ENCODE measurements at places on chromosomes 7 and 10.

GRCh38 chr7:39560997-39561396 lies 5.2 kb upstream of the YAE1 start:
- DNase-seq: no peak

- no peak for DNase-seq
These were observed 32.7 kb downstream of the LDB3 start for GRCh38 chr10:86700851-86701617.

- no peak for DNase-seq
These were observed 119.2 kb downstream of the LRRC4 start for GRCh38 chr7:127911968-127912511.

DNA sequence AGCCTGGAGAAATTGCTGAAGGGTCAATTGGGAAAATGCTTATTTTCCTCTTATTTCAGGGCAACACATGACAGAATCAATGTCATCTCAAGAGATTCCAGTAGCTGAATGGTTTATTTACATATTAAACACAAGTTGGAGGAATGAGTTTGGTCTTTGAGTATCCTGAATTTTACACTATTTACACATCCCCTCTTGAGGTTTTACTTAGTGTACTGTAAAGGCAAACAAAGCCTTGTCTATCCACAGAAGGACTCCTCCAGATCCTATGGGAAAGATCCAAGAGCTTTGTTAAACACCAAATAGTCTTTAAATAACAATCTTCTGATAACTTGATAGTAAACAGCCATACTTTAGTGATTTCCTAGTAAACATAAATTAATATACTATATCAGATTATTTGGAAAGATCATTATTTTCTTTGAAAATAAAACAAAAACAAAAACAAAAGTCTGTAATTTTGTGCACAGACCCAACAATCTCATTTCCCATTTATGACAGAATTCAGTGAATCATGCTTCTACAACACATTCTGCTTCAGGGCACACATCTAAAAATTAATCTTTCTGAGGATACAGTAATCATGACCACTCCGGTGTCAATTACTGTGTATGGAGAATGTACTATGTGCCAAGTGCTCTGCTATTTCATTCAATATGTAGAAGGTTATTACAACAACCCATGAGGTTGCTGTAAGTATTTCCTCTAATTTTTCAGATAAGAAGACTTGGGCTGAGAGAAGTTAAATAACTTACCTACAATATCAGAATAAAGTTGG lies 575.0 kb upstream of the LRRTM3 start:
- no peak for DNase-seq

DNA sequence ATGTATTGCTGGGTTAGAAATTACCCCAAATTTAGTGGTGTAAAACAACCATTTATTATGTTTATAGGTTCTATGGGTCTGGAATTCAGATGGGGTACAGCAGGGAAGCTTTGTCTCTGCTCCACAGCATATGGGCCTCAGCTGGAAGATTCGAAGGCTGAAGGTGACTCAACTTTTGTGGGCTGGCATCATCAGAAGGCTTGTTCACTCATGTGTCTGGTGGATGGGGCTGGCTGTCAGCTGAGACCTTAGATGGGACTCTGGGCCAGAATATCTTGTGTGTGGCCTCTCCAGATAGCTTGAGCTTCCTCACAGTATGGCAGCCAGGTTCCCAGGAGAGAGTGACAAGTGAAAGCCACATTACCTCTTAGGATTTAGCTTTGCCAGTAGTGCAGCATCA lies 45.9 kb downstream of the ZNF503 start:
- DNase-seq: no peak

DNA sequence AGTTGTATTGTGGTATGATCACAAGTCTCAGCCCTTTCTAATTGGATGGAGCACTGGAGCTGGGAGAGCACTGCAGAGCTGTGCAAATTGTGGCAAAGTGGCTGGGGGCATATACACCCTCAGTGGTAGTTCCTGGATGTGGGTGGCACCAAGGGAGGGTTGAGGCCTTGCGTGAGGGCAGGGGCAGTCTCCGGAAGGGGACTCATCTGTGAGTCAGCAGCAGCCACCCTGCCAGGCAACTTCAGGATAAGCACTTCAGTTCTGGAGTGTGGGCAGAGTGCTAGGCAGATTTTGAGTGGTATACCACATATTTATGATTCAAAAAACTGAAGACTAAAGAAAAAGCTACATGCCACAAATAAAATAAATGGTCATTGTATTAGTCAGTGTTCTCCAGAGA lies 210.5 kb downstream of the ETV1 start:
- no peak for DNase-seq

DNA sequence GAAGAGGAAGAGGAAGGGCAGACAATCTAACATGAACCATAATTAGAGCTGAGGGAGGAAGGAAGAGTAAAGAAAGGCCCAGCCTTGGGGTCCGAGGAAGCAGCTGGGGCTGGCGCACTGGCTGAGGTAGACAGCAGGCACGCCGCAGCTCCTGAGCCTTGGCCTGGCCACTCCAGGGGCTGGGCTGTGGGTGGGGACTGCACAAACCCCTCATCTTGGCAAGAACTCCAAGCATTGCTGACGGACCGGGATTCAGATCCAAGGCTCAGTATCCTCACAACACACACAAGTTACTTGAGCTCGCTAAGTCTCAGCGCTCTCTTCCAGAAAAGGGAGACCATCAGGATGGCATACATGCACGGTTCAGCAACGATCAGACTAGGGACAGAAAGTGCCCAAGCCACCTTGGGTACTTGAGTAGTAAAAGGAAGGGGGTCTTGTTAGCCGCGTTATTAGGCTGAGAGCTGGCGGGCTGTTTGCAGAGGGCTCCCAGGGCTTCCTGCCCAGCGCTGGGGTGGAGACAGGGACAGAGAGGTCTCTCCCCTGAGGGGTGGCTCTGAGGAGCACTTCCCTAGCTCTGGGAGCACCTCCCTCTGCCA lies 4.5 kb downstream of the TNS3 start:
- DNase-seq: no peak

- DNase-seq: no peak
These were observed 143.1 kb downstream of the BMPER start for GRCh38 chr7:34048445-34048844.

GRCh38 chr10:97406064-97406463 lies 4.9 kb upstream of the RRP12 start:
- DNase-seq: no peak

DNA sequence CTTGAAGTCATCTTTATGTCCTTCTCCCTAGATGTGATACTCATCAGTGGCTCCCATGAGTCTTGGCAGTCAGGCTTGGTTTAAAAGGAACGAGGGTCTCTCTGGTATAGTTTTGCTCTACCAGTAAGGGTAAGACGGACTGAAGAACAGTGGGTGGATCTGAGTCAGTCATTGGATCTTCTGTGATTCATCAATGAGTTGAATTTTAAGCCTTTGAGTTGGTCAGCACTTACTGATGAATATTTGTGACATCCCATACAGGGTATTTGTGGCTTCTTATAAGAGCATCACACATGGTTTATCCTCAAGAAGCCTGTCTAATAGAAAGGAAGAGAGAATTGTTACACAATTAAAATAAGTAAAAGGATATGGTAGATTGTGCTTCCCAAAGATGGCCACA lies 87.3 kb upstream of the NAMPT start:
- no peak for DNase-seq

- DNase-seq: no peak
These were observed 117.9 kb upstream of the KLF6 start for GRCh38 chr10:3902809-3903410.

- DNase-seq: no peak
These were observed 133.4 kb downstream of the EVX1 start for GRCh38 chr7:27375958-27376357.

DNA sequence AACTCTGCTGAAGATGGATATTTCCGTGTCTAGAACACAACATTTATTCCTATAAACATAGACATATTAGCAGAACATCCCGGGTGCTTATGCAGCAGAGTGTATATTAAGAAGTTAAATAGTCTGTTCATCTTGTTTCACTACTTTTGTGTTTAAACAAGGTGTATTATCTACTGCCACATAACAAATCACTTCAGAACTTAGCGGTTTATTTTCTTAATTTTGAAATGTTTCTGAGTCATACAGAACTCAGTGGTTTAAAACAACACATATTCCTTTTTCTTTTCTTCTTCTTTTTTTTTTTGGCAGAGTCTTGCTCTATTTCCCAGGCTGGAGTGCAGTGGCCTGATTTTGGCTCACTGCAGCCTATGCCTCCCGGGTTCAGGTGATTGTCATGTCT lies 25.8 kb downstream of the DENND10 start:
- no peak for DNase-seq

- no peak for DNase-seq
These were observed 534.1 kb downstream of the AUTS2 start for GRCh38 chr7:70132226-70132851.
